Amygdala (tissue), 56 donors: ENCODE measurements at places on chromosomes 1 and 21.

- DNase-seq: no peak
Observed at GRCh38 chr1:154186852-154187501, 4.9 kb downstream of the TPM3 start.

DNA sequence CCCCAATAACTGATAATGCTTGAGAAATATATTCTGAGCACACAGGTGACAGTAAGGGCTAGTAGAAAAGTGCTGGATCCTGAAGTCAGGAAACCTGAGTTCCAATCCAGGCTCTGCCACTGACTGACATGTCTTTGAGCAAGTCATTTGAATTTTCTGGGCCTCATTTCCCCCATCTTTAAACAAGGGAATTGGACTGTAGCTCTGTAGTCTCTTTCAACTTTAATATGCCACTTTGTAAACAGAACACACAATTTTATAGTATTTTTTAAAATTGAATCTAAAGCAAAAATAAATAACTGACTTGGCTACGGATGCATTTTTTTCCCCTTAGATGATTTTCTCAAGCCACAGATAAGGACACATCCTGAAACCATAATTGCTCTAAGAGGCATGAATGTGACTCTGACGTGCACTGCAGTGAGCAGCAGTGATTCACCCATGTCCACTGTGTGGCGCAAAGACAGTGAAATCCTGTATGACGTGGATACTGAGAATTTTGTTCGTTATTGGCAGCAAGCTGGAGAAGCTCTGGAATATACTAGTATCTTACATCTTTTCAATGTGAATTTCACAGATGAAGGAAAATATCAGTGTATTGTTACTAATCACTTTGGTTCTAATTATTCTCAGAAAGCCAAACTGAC, 37.0 kb downstream of the LRIG2 start:
- DNase-seq: no peak

DNA sequence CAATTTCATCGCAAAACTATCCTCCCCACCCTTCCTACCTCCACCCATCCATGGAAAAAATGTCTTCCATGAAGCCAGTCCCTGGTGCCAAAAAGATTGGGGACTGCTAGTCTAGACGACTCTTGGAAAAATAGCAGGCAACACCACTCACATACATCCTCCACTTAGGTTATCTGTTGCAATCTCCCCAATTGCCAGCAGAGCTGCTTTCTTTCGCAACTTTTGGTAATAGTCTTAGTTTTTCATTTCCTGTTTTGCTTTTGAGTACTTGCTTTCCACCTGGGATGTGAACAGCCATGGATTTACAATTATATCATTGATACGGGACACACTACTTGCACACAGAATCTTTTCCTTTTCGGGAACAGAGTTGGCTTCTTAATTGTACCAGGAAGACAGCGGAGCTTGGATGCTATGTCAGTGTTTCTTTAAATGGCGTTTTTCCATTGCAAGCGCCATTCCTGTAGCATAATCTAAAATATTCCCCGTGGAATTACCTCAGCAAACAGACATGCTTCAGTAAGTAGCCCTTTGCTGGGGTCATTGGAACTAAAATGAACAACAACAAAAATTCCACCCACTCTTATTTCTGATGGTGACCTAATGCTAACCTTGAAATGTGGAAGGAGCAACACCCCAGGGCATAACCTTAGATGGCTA, 183.3 kb upstream of the ADGRL2 start:
- no peak for DNase-seq

DNA sequence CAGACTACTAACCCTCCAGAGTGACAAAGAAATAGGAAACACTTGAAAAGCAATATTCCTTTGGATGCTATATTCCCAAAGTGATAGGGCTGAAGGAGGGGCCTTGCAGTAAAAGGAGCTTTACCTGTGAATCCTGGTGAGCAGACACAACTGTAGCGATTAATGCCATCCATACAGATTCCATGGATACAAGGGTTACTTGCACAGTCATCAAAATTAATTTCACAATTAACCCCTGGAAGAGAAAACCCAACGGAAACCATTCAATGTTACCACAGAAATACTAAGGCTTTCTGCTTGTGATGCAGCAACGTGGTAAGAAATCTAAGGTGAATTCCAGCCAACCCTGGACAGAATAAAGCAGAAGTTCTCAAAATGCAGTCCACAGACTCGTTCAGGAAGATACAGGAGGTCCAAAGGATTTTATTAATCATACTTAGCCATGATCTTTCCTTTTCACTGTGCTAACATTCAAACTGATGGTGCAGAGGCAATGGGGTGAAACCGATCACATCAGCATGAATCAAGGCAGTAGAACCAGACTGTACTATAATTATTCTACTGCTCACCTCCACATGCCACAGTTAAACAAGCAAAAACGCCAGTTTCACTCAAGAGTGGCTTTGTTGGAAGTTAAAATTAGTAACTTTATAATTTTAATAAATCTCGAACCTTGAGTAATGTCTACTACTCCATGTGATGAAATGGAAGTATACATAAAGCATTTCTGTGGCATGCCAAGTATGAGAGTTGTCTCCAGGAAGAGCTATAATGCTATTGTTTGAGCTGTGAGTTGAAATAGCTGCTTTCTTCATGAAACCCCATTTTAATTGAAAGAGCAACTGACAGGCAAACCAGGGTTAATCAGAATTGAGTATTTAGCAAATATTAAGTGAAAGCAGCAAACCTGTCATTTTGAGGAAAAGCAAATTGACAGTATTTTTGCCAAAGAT, 63.2 kb upstream of the ADAM30 start:
- DNase-seq: no peak

GRCh38 chr1:90780981-90781380, 63.9 kb upstream of the BARHL2 start:
- DNase-seq: no peak

- DNase-seq: no peak
Observed at GRCh38 chr1:246483569-246483933, 23.5 kb downstream of the SMYD3 start.

DNA sequence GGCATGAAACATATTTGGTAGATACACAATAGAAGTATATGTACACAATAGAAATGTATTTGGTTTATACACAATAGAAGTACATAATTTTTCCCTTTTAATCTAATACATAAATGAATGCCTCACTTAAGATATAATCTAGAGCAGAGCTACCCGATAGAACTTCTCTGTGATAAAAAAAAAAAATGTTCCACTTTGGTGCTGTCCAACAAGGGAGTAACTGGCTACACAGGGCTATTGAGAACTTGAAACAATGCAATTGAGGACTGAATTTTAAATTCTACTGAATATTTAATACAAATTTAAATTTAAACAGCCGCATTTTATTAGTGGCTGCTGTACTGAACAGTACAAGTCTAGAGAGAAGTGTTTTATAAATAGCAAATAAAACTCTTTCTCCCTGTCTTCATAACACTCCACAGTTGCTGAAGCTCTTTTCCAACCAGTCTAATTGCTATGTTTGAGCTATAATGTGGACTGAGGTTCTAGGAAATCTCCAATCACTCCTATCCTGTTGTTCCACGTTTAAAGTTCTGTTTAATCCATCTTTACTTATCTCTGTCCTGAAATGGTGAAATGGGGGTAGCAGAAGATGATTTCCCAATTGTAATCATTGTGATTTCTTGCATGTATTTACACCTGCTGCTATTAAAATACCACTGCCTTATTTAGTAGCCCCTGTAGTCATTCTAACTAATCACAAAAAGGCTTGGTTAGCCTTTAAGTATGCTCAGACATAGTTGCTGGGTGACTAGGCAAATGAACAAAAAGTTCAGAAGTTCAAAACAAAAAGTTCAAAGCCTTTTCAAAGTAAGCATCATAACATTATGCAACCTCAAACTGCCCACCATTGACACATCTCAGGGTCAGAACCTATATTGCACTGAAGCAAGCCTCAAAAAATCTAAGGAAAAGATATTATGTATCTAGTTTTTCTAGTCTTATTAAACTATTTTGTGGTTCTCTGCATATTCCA, 192.3 kb upstream of the C1orf87 start:
- no peak for DNase-seq

DNA sequence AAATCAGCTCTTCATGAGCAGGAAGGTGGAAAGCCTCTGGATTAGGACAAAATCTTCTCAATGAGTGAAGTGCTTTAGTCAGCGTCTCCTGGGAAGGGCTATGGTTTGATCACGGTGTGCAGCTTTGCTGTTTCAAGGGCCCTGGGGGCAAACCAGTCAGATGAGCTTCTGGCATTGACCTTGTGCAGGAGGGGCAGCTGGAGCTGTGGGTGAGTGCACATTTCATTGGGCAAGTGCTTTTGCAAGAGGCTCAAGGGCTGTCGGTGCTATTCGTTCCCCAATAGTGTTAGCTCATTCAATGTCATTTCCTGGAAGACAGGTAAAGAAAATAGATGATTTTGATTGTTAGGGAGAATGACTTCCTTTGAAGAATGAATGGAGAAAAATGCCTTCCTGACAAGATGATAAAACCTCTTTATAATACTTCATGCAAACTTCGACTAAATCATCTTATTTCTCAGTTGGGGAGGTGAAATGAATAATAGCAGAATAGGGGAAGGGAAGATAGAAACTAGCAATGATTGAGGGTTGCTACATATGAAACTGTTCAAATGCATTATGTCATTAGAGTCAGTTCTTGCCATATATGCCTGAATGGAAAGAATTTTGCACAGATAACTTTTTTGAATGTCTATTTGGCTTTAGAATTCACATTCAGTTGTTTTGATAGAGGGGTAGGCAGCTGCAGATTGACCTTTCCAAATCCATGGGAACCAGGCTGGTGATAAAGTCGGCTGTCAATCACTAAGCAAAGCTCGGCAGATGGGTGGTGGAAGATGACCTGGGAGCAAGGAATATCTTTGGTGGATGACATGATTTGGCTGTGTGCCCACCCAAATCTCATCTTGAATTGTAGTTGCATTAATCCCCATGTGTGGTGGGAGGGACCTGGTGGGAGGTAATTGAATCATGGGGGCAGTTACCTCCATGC, 12.9 kb upstream of the DISC1 start:
- DNase-seq: no peak

DNA sequence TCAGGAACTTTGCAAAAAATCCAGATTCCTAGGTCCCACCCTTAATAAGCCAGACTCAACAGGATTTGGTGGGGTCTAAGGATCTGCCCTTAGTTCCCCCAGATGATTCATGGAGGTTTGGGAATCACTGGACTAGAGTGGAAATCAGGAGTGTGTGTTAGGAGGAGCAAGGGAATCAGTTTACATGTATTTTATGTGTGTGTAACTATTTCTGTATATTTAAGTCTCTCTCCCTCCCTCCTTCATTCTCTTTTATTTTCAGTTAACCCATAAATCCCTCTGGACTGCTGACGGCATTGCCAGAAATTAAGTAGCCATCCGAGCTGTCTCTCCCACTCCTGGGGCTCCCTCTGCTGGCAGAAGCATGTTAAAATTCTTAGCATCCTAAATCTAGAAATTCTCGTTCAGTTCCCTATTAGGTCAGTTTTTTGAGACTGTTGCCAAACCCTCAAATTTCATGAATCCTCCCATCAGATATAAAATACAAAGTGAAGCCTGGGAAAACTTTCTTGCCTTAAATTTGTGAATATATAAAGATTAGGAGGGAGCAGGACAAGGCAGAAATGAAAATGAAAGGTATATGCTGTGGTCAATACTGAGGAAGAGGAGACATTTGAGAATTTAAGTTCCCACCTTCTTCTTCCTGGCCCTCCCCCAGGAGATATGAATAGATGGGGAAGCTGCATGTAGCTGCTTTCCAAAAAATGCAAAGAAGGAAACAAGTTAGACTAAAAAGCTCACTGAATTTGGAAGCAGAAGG, 11.7 kb upstream of the HSD11B1 start:
- DNase-seq: no peak

- no peak for DNase-seq
Observed at GRCh38 chr1:248596615-248597014, 885 bp downstream of the OR2T10 start.

DNA sequence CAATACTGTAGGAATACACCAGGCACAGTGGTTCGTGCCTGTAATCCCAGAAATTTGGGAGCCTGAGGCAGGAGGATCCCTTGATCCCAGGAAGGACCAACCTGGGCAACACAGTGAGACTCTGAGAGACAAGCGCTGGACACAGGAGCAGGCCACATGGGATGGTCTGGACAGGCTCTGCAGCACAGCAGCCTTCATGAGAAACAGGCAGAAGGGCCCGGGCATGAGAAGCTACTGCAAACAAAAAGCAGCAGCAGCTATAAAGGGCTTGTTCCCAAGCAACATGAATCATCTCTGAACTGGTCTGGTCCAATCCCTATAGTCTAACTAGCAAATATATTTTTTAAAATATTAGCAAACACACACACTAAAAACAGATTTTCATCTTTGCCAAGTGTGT, 35.5 kb upstream of the SLAMF9 start:
- DNase-seq: no peak

DNA sequence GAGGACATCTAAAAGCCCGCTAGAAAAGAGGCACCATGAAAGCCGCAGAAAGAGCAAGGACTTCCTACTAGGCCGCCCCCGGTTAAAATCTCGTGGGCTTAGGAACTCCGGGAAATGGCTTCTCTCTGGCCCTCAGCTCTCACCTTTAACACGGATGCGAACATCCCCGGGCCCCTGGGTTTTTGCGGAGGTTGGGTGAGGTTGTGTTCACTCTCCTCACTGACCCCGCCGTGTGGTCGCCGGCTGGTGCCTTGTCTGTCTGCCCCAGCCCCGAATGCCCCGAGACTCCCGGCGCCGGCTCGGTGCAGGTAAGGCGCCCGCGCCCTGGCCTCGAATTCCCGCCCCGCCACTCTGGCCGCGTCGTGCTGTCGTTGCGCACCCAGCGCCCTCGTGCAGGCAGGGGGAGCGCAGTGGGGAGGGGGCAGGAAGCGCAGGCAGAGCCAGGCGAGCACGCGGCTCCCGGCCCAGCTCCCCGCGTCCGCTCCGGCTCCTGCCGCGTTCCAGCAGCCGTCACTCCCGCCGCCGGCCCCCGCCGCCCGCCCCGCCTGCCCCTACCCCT, at the start of gene SHISAL2A:
TSS of gene SHISAL2A (plus strand) at position 437 of the 559 bp plus-strand sequence. CDS start 326 bp downstream, outside the sequence.
- DNase-seq: no peak

- no peak for DNase-seq
Observed at GRCh38 chr21:35399002-35399530, 350.0 kb upstream of the RUNX1 start.

GRCh38 chr1:209323743-209324142, 259.8 kb upstream of the CAMK1G start:
- no peak for DNase-seq

DNA sequence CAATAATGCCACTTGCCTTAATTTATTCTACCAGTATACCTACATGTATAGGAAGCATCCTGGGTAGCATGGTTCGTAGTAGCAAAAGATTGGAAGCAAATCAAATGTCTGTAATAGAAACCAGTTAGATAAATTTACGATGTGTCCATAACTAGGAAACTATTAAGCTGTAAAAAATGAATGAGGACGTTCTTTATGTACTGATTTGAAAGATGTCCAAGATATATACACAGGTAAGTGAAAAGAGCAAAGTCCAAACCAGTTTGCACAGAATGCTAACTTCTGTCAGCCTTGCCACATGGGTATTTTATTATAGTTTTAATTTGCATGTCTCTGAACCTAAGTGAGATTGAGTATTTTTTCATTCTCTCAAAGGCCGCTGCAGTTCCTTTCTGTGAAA, 251.8 kb upstream of the IRF2BP2 start:
- no peak for DNase-seq
